GM23338 (cell line): ENCODE measurements at places on chromosomes 3 and 15. TPM values are rescaled to one million over a fixed set of nuclear protein-coding genes. Genes with fewer than 3 reads are reported as not detected.
A peak's percentile ranks its signal among the peaks of the same experiment; 100 is the strongest.

GRCh38 chr3:141680620-141681389 is 57.3 kb upstream of the RNF7 start:
- peak; percentile 66 for DNase-seq

DNA sequence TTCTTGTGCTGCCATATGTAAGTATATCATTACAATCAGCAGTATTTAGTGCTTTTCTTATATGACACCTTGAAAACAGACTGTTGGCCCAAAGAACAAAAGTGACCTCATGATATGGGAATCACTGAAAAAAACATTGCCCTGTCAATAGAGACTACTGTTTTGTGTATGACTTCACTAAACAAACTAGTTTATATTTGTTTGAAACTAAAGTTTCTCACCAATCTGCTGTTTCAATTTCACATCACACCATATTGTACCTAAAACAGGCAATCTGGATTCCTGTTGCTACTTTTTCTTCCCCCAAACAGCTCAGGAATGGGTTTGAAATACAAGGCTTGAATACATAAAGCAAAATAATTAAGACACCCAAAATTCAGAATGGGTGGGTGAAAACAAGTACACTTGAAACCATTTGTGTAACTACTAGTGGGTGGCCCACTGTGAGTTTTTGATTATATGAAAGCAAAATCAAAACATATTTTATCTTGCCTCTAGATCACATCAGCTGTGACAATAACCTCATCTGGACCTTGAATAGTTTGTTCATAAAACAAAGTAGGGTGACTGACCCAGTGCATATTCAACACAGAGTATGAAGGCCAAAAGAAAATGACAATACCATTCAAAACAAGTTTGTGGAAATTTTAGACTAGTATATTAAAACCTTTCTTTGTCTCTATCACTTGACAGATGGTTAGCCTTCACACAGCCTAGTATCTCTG is 5.9 kb downstream of the ZBTB20 start:
- no peak for DNase-seq

The AP4E1 gene
- 12.4 and 15.4 TPM in 2 replicates for total RNA-seq

The MAP6D1 gene
- total RNA-seq = 8.2 and 10.6 TPM in 2 replicates

The HCN4 gene
- total RNA-seq = 10.1 and 10.6 TPM in 2 replicates

DNA sequence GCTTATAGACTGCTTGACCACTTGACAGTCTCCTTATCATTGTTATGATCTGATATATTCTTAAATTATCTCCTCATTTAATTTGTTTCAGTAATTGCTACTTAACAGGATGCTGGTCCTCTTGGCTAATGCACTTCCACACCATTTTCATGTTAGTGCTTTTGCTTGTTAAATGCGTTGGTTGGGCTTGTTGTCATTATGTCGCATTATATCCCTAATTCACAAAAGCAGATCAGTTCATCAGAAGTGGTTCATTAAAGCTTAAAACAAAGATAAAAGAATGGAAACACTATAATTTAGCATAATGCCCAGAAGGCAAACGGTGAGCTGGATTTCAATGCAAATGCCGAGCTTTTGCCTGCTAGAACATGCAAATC is 17.1 kb upstream of the EHHADH start:
- DNase-seq = no peak

DNA sequence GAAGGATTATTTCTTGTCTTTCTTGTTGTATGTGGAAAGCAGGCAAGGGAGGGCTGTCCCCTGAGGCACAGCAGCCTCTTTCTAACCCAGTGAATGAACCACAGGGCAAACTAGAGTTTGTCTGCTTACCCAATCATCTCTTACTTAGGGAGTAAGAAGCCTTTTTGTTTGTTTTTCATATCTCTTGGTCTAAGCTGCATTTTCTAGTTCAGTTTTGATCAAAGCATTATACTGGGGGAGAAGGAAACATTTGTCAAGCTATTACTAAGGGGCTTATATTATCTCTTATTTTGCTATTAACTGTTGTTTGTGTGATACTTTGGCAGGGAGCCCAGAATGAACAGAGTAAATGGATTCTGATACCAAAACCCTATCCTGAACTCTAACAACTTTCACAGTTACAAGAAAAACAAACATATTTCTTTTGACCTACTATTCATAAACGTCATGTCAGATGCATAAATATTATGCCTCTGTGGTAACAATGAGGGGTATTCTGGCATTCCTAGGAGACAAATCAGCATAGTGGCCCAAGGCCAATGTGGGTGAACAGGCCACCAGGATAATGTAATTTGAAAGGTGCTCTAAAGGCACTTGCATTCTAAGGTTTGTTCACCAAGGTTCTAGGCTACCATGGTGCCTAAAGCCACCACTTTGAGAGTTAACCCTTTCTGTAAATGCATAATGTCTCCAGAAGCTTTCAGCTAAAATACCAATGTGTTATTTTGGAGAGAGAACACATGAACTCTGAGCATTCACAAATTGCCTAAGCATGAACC is 271.6 kb upstream of the ZPLD1 start:
- DNase-seq = no peak

DNA sequence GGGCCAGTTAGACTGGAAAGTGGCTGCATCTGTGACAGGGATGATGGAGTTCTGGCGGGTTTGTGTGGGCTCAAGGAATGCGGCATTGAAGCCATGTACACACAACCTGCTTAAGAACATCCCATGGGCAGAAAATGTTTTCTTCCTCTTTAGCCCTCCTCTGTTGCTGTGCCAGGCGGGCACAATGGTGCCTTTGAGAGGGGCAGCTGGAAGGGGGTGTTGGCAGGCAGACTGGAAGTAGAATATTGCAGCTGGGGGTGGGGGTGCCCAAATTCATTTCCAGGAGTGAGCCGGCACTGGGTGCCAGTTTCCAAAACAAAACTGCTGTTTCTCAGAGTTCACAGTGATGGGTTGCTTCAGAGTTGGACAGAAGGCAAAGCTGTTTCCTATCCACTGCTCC is 91.8 kb upstream of the ETV5 start:
- DNase-seq = no peak

DNA sequence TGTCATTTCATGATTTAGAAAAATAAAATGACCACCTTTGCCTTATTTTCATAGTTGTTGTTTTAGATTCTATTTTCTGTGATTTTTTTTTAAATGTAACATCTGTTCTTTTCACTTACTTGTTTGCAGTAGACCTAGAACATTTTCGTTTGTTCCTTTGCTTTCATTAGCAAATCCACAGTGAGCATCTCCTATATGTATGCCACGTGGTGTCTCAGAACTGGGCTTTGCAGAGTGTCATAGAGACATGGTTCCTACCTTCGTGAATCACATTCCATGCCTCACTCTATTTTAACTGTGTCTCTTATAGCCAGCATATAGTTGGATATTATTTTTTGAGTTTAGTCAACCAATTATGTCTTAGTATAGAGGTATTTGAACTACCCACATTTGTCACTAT is 118.2 kb downstream of the KLF13 start:
- no peak for DNase-seq

GRCh38 chr3:12155828-12156227 is 2.9 kb downstream of the TIMP4 start:
- DNase-seq = no peak
